ENCODE measurements at places on chromosomes 7 and 10.

GRCh38 chr10:125124907-125125306 lies 35.5 kb downstream of the CTBP2 start:
- no peak for DNase-seq

GRCh38 chr7:146875981-146876380 lies 759.4 kb downstream of the CNTNAP2 start:
- DNase-seq = no peak

DNA sequence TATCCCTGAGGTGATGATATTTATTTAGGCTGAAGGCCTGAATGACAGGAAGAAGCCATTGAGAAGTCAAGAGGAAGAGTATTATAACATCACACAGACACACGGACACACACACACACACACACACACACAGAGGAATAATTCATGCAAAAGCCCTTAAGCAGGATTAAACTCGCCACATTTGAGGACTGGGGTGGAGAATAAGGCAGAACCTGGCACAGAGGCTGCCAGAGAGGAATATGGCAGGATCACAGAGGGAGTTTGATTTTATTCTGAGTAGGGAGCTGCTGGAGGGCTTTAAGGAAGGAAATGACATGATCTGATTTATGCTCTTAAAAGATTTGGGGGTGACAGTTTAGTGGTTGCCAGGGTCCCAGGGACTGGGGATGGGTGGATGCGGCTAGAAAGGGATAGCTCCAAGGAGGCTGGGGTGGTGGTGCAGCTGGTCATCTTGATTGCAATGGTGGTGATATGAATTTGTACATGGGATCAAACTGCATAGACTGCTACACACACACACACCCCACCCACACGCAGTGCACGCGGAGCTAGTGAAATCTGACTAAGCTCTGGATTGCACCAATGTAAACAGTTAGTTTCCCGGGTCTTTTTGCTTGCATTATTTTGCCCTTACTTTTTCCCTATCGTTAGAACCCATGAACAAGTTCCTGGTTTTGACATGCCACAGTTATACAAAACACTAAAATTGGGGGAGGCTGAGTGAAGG lies 11.2 kb downstream of the SMURF1 start:
- DNase-seq = no peak

DNA sequence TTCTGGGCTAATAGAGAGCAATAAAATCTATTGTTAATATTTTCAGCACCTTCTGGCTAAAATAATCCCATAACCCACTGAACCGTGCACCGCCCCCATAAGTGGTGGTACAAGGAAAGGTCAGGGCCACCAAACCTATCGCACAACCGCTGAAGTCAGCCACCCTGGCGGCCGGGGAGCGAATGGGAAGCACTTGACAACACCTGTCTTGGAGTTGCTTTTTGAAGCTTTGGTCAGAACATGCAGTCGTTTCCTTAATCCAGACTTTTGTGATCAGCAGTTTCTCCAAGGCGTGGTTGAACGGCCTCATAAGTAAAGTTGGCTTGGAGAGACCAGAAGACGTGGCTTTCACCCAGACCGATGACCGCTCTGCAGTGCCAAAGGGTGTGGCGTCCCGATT lies 97.4 kb downstream of the DNAJB6 start:
- DNase-seq = no peak

DNA sequence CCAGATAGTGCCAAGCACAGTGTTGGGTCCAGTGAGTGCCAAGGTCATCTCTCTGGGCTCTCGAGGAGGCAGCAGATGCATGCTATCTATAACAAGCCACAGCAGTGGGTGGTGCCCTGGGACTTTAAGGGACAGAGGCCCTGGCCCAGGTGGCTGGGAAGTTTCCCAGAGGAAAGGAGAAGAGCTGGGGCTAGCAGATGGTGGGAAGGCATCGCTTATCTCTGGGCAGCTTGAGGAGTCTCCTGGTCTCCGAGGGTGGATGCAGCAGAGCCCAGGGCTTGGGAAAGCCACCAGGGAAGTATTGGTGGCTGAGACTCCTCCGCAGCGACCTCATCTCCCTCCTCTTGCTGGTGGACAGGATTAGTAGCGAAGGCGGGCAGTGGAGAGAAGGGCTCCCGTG lies 63.4 kb upstream of the LRRC4 start:
- no peak for DNase-seq

DNA sequence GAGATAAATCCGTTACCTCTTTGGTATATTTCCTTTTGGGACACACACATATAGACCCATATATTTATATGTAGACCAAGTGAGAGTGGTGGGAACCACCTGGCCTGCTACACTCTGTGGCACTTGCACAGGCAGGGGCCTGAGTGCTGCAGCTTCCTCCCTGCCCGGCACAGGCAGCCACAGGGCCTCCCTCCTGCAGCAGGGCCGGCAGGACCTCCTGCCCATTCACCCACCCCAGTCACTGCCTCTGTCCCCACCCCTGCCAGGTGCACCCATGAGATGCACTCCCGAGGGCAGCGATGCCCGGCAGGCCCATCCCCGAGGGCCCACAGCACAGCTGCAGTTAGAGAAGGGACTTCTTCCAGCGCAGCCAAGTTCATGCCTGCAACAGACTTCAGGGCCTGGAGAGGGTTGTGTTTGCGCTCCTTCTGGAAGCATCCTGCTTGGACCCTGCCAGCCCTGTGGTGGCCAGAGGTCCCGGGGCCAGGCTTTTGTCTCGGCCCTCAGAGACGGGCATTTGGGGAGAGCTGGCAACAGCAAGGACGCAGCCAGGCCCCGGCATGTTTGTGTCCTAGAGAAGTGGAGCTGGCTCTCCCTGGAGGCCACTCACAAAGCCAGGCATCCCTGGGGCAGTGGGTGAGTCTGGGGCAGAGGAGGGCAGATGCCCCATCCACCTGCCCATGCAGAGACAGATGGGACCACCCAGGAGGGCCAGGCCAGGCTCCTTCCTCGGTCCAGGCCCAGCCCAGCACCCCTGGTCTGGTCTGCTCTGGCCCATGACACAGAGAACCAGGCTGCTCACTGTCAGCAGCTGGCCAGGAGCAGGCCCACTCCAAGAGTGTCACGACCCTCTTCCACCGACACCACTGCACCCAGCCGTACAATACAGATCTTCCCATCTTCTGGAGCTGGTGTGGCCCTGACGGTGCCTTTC lies 41.4 kb downstream of the PWWP2B start:
- DNase-seq = no peak

DNA sequence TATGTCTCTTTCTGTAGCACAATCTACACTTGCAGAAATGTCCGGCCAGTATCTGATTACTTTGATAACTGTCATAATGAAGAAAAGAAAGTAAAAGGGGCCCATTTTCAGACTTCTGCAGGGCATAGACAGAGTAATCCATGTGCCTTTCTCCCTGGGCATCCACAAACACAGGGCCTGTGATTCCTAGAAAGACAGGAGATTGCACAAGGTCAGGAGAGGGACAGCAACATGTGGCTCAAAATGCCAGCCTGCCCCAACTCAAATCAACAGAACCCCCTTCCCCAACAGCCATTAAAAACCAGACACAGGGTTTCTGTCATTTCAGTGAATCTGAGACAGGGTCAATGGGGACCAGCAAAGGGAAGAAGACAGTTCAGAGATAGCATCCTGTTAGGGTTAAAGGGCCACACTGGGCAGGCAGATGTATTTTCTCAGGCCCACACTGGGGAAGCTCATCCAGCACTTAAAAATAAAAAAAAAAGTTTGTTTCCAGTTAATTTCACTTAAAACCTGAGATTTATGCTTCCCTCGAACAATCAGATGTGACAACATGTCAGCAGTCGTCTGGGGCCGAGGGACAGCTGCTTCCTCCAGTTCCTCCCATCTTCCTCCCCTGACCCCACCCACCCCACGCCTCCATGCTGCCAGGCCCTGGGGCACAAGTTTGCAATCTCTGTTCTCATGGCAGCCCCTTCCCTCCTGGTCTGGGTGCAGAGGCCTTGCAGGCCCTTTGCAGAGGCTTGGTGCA lies 30.7 kb upstream of the ACSL5 start:
- DNase-seq = no peak

DNA sequence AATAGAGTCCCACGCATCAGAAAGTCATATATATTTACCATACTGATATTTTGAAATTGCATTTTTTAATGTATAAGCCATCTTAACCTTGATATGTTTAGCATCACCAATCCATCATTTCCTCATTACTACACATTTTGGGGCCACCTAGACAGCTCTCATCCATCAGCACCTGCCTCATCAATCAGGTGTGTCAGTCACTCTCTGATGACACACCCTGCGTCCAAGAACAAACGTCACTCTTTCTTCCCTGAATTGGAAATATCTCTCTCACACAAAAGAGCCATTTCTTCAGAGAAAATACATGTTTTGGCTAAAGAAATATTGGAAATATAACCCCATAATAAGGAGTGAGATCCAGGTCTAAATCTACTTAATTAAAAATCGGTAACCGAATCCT lies 38.9 kb upstream of the RSU1 start:
- no peak for DNase-seq

- DNase-seq = no peak
Measured at GRCh38 chr10:108736111-108736510, 1187.2 kb downstream of the XPNPEP1 start.

GRCh38 chr10:80583685-80584084 lies 46.0 kb downstream of the SH2D4B start:
- DNase-seq = peak; percentile 9

DNA sequence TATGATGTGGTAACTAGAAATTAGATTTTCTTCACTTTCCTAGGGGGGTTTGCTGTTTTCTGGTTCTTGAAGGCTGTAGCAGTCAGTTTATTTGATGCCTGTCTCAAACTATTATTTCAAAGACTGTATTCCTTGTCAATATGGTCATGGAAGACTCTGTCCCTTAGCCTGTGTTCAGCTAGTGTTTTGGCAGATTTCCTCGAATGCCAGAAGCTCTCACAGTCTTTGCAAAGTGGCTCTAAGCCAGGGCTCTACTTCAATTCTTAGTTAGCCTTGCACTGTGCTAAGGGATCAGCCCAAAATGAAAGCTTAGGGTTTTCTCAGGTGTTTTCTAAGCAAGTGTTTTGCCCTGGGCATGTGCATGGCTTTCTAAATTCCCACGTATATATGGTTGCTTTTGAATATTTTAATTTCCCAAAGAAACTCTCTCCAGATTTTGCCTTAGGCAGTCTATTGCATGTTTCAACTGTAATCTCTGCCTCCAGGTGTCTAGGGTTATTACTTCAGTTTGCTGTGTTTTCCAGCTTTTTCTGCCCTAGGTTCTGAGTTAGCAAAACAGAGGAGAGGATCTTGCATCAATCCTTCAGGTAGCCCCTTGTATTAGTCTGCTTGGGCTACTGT lies 7.2 kb upstream of the C1GALT1 start:
- DNase-seq = no peak

- no peak for DNase-seq
Measured at GRCh38 chr7:5594616-5595544, 171.2 kb upstream of the TNRC18 start.

- peak; percentile 38 for DNase-seq
Measured at GRCh38 chr10:103731609-103732270, 123.6 kb downstream of the SH3PXD2A start.

- DNase-seq = no peak
Measured at GRCh38 chr10:44388641-44389040, 3.7 kb upstream of the CXCL12 start.

DNA sequence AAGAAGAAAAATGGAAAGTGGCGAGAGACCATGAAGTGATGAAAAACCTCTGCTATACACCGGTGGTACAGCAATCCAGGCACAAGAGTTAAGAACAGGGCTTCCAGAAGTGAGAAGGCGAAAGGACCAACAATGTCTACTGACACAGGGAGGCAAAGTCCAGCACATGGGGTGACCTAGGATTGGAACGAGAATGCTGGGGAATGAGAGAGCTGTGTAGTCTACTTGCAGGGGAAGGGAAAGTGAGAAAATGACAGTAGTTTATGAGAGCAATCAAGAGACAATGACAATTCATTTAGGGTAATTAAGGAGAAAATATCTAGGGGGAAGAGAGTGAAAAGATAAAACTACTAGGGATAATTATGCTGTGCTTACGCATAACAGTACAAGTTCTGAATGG lies 169.2 kb downstream of the SLC25A13 start:
- no peak for DNase-seq

DNA sequence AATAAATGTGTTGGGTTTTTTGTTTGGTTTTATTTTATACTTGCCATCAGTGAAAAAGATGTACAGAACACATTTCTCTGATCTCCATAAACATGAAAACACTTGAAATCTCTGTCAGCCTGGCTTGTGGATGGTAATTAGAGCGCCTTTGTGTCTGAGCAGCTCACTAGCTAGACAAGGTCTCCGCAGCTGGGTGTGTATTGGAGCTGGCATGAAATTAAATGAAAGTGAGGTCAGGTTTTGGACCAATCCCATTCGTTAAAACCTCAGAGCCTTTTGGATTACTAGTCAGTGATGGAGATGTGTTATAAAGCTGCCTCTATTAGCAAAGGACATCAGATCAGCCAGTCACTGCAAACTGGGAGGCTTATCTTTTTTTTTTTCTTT lies 2.7 kb downstream of the FRAT1 start:
- DNase-seq = no peak

- DNase-seq = no peak
Measured at GRCh38 chr7:41110186-41110585, 592.7 kb downstream of the INHBA start.

GRCh38 chr7:18939771-18940592 lies 177.5 kb downstream of the TWIST1 start:
- DNase-seq = no peak

DNA sequence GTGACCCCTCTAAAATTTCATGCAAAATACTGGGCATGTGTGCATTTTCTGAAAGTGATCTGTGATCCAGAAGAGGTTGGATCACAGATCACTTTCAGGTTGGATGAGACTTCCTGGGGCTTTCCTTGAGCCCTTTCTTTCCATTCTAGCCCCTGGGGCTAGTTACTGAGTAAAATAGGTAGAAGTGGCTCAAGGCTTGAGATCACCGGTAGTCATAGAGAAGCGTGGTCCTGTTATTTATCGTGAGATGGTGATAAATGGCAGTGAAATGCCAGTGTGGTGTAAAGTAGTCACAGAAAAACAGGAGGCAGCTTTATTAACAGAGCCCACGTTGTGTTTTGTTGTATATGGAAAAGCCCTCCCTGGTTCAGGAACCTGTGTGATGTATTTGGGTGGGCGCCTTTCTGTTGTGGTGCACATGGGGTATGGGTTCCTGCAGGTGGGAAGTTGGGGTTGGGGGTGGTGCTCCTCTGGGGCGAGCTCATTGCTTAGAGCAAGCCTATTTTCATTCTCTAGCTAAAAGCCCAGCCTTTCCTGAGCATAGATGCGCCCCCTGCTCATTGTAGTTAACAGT lies 34.0 kb upstream of the SH2D4B start:
- DNase-seq = no peak

GRCh38 chr10:121340271-121340831 lies 257.9 kb downstream of the FGFR2 start:
- no peak for DNase-seq
